Caudate nucleus (tissue), 63 donors: ENCODE measurements at places on chromosomes 7 and 10.

DNA sequence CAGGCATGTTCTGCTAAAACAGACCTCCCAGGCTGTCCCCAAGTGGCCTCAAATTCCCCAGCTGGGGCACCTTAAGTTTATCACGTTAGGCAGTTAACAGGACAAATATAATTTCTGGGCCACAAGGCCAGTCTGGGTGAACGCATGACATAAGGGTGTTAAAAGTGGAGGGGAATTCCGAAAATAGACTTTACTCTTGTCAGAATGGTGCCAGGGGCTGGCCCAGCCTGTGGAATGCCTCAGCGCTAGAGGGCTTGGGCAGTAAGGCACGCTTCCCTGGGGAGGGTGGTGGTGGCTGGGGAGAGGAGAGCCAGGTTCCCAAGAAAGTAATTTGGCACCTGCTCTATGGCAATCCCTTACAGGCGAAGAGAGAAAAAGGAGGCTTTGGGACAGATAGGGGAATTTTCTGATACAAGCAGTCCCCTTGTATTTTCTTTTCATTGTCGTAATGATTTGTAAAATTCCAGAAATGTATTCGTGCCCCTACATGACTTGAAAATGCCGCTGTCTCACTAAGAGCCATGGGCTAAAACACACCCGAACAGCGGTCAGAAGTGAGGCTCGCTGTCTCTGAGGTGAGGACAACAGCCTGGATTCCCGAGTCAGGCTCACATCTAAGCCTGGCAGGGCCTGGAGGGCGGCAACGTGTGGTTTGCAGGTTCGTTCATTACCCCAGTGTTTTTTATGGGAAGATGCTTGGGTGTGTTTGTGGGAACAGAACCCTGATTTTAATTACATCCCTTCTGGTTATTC is 463.2 kb upstream of the GALNT17 start:
- DNase-seq, result no peak

- DNase-seq, result no peak
Measured at GRCh38 chr10:130820880-130821482, 490.5 kb downstream of the TCERG1L start.

- DNase-seq, result no peak
Measured at GRCh38 chr10:59907918-59908807, 1.8 kb upstream of the CCDC6 start.

GRCh38 chr7:155342313-155342712 is 44.6 kb downstream of the INSIG1 start:
- DNase-seq, result no peak

GRCh38 chr10:126479280-126479895 is 91.1 kb upstream of the ADAM12 start:
- no peak for DNase-seq
